Lung (tissue), 17 donors: ENCODE measurements at places on chromosomes 3 and 15. TPM values are rescaled to one million over a fixed set of nuclear protein-coding genes. Genes with fewer than 3 reads are reported as not detected.

The RBP2 gene
- 0.33 TPM for polyA plus RNA-seq

The TM6SF1 gene
- polyA plus RNA-seq: 11.8 TPM

The CCDC39 gene
- 1.9 TPM for polyA plus RNA-seq

DNA sequence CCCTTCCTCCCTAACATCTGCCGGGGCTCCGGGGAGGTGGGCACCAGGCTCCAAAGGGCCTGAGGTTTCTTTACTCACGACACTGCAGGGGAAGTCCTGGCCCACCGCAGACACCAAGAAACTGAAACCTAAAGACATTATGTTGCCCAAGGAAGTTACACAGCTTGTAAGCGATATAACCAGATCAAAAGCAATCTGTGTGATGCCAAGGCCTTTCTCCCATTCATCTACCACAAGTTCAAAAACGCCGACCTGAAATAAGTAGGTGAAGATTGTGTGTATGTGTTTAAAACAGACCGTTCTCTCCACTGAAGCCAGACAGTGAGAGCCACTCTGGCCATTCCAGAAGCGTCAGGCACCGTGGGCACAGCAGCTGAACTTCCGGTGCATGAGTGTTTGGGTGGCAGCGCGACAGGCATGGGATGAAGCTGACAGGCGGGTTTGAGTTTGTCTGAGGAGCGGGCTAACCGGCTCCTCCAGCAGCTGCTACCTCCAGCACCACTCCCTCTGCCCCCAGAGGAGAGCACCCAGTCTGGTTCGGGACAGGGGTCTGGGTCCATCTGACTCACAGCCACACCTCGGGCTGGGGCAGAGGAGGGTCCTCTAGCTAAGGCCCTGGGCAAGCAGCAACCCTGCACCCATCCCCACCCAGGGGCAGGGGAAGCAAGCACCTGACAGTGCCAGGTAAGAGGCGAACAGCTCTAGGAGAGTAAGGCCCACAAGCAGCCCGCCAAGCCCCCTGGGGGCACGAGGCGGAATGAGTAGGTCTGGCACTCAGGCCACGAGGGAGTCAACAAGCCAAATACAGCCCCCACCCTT lies 1.3 kb downstream of the TNK2 start:
- no peak for DNase-seq

GRCh38 chr3:141266797-141267555 lies 35.4 kb downstream of the PXYLP1 start:
- DNase-seq: no peak

- no peak for DNase-seq
Observed at GRCh38 chr3:27456554-27456953, 27.6 kb downstream of the SLC4A7 start.

GRCh38 chr15:50202003-50202402 lies 20.0 kb downstream of the SLC27A2 start:
- no peak for DNase-seq

GRCh38 chr15:74420193-74420905 lies 13.4 kb downstream of the SEMA7A start:
- DNase-seq: no peak

- DNase-seq: no peak
Observed at GRCh38 chr3:198051836-198052235, 91.8 kb downstream of the LMLN start.

- DNase-seq: peak; percentile 51
Observed at GRCh38 chr3:56087451-56088053, 380.7 kb downstream of the ERC2 start.

DNA sequence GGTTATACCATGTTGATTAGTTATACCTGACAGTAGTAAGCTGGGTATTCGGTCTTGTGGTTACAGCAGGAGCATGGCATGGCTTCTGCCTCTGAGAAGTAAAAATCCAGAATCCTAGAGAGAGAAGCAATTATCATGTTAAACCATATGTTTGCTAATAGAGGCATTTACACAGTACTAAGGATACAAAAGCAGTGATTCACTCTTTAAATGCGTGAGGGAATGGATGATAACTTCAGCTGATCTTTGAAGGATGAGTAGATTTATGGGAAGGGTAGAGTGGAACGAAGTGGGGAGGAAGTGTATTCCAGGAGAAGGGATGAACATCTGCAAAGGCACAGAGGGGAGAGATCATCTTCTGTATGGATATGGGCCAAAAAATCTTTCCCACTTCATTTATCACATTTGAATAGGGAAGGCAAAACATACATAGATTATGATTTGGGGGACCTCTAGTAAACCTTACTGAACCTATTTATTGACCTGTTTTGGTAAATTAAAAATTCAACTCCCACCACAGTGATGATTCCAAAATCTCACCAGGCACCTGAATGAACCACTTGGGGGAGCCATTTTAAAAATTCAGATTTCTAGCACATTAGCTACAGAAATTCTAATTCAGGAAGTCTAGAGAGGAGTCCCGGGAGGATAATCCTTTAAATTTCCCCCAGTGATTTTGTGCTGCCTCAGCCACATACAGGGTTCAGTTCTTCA lies 35.1 kb downstream of the IGSF10 start:
- DNase-seq: no peak

DNA sequence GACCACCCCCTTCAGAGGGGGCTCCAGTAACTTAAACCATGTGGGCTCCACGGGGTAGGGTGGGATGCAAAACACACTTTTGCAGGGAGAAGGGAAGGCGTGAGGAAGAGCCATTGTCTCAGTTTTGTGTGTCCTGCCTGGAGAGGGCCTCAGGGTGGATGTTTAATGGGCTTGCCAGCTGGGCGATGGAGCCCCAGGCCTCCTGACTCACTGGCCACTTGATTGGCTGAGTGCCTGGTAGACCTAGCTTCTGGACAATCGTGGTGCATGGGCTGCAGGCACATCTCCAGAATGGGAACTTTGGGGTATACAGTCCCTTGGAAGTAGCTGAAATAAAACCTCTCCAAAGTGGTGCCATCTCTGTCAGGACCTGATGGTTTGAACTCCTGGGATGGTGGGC lies 118.3 kb upstream of the MRPS22 start:
- DNase-seq: no peak

DNA sequence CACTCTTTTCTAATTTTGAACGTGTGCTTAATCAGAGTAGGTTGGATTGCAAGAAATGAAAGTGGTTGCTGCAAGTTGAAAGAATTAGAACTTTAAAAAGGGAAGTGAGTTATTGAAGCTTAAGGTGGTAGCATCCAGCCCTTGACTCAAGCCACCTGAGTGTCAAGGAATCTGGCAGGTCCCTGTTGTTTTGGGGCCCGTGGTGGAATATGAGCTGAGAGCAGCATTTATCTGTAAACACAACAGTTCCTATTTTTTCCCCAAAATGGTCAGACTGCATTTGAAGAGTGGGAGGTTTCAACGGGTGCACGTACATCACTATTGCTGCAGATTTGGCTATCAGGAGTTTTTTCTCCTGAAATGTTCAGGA lies 1.7 kb downstream of the ITPR1 start:
- no peak for DNase-seq
